Amniotic stem cell (primary cell): ENCODE measurements at places on chromosomes 2 and 18.

- no peak for DNase-seq
These were observed 304.6 kb downstream of the NUP35 start for GRCh38 chr2:183428881-183429280.

- no peak for DNase-seq
These were observed 69.9 kb upstream of the HK2 start for GRCh38 chr2:74763962-74764428.

- no peak for DNase-seq
These were observed 46.8 kb downstream of the EPG5 start for GRCh38 chr18:45920367-45920766.

GRCh38 chr18:376311-376710 is 108.5 kb upstream of the THOC1 start:
- DNase-seq = no peak

GRCh38 chr2:187542123-187542522 is 12.1 kb downstream of the TFPI start:
- DNase-seq = no peak

GRCh38 chr18:68148863-68149262 is 566.0 kb downstream of the TMX3 start:
- no peak for DNase-seq

DNA sequence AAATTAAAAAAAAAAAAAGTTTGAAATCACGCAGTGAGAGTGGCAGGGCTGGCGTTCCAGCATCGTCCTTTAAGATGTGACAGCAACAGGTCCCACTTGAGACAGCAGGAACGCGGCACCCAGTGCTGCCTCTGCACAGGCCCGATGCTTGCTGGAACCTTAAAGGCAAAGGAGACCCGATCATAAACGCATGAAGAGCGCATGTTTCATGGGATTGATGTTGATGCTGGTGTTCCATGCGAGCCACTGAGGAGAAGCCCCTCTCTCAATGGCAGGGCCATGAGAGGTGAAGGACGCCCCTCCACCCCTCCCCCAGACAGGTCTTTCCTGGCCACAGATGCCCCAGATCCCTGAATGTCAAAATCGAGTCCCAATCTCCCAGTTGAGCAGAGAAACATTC is 17.9 kb upstream of the ALPI start:
- no peak for DNase-seq

DNA sequence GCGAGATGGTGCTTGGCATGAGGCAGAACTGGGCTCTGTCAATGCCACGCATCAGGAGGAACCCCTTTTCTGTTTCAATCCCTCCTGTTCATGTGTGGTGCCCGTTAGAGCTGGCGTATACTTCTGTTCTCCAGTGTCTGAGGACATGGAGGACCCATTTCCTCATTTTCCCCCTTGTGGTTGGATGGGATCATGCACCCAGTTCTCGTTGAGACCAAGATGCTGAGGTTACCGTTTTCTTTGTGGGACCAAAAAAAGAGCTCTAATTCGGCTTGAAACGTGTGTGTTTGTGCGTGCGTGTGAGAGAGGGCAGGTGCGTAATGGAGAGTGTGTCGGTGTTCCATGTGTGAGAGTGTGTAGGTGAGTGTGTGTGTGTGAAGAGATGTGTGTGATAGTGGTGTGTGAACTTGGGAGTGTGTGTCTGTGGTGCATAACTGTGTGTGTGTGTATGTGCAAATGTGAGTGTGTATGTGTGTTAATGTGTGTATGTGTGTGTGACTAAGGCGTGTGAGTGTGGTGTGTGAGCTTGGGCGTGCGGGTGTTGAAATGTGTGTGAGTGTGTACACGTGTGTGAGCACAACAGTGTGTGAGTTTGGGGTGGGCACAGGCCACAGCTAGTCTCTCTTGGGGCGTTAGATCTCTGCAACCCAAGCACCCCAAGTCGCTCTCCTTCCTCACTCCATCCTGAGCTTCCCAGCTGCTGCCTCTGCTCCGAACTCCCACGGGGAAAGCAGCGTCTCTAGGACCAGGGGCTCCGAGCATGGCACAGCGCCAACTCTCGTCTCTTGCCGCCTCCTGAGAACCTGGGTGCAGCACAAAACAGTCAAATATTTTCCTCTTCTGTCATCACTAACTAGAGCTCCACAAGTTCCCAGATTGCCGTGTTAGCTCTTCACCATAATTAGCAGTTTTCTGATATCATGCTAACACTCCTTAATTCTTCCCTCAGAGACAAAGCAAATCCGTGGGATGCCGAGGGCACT is 75.8 kb downstream of the LONRF2 start:
- DNase-seq = no peak

- no peak for DNase-seq
These were observed 21.0 kb downstream of the KDSR start for GRCh38 chr18:63346031-63346430.

DNA sequence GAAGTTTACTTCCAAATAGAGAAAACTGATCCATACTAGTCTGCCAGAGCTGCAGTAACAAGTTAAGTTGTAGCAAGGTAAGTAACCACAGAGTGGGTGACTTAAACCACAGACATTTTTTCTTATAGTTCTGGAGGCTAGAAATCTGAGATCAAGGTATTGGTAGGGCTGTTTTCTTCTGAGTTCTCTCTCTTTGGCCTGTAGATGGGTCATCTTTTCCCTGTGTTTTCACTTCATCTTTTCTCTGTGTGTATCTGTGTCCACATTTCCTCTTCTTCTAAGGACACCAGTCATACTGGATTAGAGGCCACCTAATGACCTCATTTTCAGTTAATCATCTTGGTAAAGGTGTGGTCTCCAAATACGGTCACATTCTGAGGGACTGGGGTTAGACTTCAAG is 142.9 kb upstream of the MEX3C start:
- DNase-seq = no peak

DNA sequence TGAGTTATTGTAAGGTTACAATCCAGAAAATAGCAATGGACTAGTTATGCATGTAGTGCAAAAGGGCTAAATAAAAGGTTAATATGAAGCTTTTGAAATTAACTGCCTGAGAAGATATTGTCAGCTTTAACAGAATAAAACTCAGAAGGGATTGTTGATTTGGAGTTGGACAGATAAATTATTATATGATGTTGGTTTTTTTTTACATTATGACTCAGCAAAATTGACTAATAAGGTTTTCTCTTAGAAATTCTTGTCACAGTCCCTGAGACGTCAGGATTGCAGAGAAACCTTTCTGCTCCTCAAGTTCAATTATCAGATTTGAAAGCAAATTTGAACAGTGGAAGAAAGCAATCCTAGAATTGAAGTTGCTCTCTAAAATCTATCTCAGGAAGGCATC is 946.9 kb downstream of the CBLN2 start:
- no peak for DNase-seq

DNA sequence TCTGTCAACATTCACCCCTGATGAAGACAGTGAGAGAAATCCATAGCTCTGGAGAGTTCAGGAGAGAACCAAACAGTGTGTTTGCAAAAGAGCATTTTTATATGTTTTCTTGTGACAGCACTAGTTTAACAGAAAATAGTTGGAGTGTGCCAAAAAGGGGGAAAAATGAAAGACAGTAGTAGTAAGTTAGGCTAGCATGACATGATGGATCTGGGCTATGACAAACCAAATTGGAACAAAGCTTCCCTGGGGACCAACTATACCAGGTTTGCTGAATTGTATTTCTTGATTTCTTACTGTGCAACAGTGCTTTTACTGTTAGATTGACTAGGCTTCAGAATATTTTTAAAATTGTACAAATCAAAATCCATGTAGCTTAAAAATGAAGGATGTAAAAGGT is 159.8 kb downstream of the ARHGAP15 start:
- no peak for DNase-seq

DNA sequence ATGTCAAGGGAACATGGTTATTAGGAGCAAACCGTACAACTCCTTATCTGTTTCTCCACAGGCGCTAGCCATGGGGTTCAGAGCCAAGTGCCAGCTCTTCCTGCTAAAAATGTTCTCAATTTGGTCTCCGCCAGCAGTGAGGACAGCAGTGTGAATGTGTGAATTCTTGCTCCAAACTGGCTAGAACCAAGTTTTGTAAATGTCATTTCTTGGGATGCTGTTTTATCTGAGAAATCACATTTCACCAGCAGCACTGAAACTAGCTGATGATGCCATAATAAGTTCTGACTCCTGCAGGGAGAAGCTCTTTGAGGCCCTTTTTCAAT is 140.6 kb upstream of the LGALSL start:
- no peak for DNase-seq

DNA sequence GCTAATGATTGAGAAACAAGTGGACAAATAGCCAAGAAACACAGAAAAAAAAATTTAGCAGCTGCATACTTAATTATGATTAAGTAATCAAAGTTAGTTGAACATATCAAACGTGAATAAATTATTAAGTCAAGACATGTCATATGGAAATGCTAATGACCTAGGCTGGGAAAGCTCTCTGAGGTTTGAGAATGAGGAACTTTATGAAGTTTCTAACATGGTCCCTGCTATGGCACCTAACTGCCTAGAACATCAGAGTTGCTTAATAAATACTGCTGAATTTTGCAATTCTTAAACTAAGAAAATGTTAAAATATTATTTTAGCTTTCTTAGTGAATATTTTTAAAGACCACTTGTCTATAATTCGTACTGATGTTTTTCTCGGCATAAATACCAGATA is 99.8 kb downstream of the AFF3 start:
- no peak for DNase-seq

- DNase-seq = no peak
These were observed 160.1 kb upstream of the BOD1L2 start for GRCh38 chr18:56986829-56987228.

DNA sequence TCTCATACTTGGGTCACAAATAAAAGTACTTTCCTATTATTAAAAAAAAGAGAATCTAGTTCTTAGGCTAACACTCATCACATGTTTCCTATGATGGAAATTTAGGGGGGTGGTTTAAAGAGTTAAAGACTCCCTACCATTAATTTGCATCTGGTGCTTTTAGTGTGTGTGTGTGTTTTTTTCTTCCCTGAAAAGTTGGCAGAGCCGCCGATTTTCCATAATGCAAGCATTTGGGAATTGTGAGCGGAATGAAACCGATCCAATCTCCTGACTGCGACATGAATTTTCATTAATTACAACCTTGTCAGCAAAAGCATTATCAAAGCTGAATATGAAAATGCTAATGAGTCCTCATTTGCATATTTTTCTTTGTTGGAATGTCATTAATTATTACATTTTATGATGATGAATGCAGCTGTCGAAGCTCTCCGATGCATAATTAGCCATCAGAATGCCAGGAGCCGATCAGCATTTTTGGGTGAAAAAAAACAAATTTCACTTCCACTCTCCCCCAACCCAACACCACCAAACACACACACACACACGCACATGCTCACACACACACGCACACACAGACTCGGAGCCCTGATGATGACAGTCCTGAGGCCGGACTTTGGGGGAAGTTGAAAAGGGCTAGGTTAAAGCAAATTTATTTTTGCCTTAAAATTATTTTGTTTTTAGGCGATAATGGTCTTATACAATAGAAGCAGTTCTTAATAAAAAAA is 165.4 kb downstream of the TCF4 start:
- DNase-seq = no peak

DNA sequence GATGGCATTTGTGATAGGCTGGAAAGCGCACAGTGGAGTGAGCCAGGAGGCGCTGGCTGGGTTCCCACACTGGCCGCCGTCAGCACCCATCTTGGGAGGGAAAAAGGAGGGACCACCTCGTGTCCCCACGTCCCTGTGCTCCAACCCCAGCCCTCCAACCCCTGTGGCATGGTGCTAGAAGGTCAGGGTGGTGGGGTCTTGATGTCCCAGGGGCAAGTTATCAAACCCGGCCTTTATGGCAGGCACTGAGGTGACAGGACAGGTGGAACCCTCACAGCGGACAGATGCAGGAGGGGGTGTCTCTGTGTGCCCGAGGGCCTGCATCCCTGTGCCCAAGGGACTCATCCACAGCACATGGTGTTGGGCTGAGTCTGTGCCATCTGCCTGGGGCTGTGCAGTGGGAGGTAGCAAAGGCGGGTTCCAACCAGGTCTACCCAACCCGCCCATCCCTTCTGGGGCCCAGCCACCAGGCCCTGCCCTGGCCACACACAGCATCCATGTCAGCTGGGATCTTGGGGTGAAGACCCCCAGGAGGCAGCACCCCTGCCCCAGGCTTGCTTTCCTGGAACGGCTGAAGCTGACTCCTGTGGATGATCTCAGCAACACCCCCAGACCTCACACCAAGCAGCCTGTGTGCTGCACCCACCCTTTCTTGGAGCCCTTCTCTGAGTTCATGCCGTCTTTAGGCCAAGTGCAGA is 246.1 kb downstream of the NDUFA10 start:
- DNase-seq = no peak

DNA sequence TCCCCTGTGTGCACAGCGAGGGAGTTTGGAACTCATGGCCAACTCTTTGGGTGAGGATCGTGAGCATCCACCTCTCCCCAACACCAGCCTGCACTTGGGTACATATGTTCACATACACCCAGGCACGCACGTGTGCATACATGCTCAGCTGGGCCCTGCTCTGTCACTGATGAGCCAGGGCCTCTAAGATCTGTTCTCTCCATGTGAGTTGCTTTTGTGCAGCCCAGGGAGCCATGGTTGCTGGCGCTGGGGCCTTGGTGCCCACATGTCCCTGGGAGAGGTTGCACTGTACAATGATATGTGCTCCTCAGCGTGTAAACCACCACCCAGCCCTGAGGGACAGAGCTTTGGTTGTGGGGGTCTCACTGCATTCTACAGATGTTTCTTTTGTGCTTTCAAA is 44.1 kb downstream of the KLHL29 start:
- no peak for DNase-seq

DNA sequence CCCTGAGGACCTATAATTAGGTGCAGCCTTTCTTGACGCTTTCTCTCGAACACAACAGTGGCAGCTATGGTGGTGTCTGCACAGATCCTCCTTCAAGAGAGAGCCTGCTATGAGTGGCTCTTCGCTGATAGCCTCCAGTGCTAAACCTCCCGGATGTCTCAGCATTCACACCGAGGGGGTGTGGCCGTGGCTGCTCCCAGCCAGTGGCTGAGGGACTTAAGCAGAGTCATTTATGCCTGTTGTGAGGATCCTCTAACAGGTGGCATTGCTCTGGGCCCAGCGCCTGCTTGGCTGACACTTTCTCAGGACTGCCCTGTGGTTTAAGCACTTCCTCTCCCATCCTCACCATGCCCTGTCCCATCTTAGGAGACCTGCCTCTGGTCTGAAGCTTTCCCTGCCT is 592.0 kb upstream of the LRRTM1 start:
- no peak for DNase-seq

DNA sequence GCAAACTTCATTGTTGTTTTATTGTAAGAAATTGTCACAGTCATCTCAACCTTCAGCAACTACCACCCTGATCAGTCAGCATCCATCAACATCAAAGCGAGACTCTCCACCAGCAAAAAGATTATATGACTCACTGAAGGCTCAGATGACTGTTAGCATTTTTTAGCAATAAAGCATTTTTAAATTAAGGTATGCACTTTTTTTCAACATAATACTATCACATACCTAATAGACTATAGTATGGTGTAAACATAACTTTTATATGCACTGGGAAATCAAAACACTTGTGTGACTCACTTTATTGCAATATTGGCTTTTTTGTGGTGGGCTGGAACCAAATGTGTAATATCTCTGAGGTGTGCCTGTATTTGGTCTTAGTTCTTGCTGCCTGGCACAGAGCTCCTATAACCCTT is 15.6 kb downstream of the SCN1A start:
- peak; percentile 2 for DNase-seq

- no peak for DNase-seq
These were observed 30.9 kb downstream of the FAM171B start for GRCh38 chr2:186724736-186725135.
